ENCODE measurements at places on chromosomes 5 and 9.

DNA sequence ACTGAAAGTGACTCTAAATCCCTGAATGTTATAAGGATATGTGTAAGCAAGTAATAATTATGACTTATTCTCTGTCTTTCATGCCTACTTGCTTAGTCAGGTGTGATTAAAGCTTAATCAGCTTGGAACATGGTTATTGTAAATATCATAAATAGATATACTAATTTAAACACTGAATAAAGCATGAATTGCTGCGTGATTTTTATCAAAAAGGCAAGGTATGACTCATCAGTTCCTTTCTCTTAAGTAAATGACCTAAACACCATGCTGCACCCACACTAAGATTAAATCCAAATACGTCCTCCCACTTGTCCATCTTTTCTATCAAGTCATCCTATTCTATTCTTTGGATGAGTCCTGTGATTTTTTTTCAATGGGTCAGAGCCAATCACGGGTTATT is 124.6 kb upstream of the MTAP start:
- no peaks in the 10 kb centered on the region for H3K27me3 ChIP-seq
- no peak overlapping the region for H3K4me3 ChIP-seq
- no peak for DNase-seq
- H3K27ac ChIP-seq: no peak overlapping the region

- no peak overlapping the region for H3K4me3 ChIP-seq
- H3K27me3 ChIP-seq: no peaks in the 10 kb centered on the region
- DNase-seq: no peak
- H3K36me3 ChIP-seq: no peaks in the 10 kb centered on the region
- H3K27ac ChIP-seq: no peak overlapping the region
These were observed 18.1 kb downstream of the LIX1 start for GRCh38 chr5:97124335-97124734.

DNA sequence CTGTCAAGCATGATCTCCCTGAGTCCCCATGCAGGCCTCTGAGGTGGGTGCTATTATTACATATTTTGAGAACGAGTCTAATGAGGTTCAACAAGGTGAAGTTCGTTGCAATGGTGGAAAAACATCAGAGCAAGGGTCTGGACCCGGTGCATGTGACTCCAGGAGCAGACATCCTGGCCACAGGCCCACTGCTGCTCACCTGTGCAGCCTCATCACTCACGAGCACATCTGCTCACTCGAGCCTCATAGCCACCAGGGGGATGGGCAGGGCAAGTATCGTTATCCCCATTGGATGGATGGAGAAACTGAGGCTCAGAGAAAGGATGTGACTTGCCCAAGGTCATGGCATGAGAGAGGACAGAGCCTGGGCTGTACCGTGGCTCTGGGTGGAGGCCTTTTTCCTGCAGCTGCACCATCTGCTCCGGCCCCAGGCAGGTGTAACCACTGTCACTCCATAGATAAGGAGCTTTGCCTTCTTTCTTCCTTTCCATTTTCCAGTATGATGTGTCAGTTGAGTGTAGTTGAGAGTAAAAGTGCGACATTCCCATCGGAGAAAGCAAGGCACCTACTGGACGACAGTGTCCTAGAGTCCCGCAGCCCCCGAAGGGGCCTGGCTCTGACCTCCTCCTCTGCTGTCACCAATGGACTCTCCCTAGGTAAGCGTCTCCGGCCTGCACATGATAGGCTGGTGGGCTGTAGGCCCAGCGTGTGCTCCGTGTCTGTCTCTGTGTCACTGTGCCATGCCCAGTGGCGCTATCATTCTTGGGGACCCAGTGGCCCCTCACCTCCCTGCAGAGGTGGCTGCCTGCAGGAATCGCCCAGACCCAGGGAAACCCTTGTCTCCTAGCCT is 68.4 kb upstream of the GARNL3 start:
- no peak overlapping the region for H3K27ac ChIP-seq
- H3K36me3 ChIP-seq: no peaks in the 10 kb centered on the region
- DNase-seq: no peak
- peaks cover 2% of the 10 kb centered on the region for H3K27me3 ChIP-seq

- no peak overlapping the region for H3K4me3 ChIP-seq
- peaks cover 7% of the 10 kb centered on the region for H3K36me3 ChIP-seq
- DNase-seq: no peak
- H3K27ac ChIP-seq: no peak overlapping the region
- H3K4me1 ChIP-seq: no peaks in the 10 kb centered on the region
These were observed 11.2 kb upstream of the RIC1 start for GRCh38 chr9:5617749-5618148.

Measured in thymus (tissue), 14 donors.